Fibroblast of skin of right quadriceps (primary cell): ENCODE measurements at places on chromosomes 6 and 20.

- no peak for DNase-seq
Observed at GRCh38 chr6:8079126-8079525, 14.9 kb upstream of the BLOC1S5 start.

GRCh38 chr6:106066989-106067388, 19.1 kb upstream of the PRDM1 start:
- DNase-seq, result peak; percentile 75

DNA sequence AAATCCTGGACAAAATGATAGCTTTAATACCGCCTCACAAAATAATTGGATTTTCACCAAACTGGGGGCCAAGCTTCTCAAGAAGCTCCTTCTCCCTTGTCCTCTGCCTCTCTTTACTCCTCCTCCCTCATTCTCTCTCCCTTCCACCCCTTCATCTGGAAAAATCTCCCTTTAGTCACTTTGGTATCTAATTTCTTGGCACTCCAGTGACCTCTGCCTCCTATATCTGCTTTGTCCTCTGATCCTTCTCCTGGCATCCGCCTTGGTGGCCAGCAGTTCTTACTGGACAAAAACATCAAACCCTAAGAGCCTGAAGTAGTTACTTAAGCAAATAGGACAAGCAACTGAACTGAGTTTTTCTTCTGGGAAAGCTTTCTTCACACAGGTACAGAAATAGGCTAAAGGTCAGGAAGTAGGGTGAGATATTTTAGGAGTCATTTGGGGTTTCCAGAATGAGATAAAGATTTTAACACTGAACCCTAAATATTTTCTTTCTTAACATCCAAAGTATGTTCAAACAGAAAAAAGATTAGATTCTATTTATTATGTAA, 220.7 kb downstream of the ARHGAP18 start:
- no peak for DNase-seq

- DNase-seq, result no peak
Observed at GRCh38 chr20:5214826-5215225, 88.0 kb downstream of the CDS2 start.

GRCh38 chr20:38559764-38560163, 21.2 kb upstream of the ADIG start:
- peak; percentile 16 for DNase-seq

- DNase-seq, result no peak
Observed at GRCh38 chr6:114115652-114116051, 144.7 kb upstream of the HDAC2 start.

DNA sequence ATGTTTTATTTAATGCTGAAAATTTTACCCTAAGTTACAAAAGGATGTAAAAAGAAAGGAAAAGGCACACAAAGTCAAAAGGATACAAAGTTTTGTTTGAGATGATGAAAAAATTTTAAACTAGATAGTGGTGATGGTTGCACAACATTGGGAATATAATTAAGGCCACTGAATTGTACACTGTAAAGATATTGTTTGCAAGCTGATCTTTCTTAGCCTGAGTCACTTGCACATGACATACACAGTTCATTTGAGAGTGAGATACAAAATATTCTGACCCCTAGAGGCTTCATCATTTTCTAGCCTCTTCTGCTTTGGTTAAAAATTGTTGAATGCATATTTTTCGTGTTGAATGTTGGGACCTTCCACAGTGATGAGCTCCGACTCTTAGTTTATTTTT, 462.6 kb downstream of the HDGFL1 start:
- peak; percentile 4 for DNase-seq

- no peak for DNase-seq
Observed at GRCh38 chr20:20261159-20261558, 106.7 kb upstream of the INSM1 start.

- DNase-seq, result peak; percentile 42
Observed at GRCh38 chr20:47765691-47766594, 19.3 kb downstream of the SULF2 start.

DNA sequence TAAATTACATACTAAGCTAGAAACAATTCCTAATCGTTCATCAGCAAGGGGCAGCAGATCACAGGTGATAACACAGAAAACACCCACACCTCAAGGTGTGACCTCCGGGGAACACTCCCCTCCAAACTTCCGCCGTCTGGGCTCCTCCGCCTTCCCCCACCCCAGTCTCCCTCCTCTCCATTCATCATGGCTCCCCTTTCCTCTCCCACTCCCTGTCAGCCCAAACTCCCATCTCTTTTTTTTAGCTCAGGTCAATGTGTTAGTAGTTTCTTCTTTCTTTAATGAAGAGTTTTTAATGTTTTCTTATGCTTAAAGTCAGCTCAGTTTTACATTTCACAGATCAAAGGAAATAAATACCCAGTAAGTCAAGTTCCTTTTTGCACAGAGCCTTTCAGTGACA, 20.7 kb downstream of the CNKSR3 start:
- no peak for DNase-seq

- peak; percentile 32 for DNase-seq
Observed at GRCh38 chr20:48846516-48847492, 19.0 kb upstream of the PREX1 start.

- peak; percentile 20 for DNase-seq
Observed at GRCh38 chr6:40960742-40961430, 78.1 kb downstream of the UNC5CL start.

- DNase-seq, result no peak
Observed at GRCh38 chr20:50855498-50856474, 60.9 kb downstream of the BCAS4 start.

- DNase-seq, result peak; percentile 14
Observed at GRCh38 chr6:2429460-2429859, 184.1 kb upstream of the GMDS start.

DNA sequence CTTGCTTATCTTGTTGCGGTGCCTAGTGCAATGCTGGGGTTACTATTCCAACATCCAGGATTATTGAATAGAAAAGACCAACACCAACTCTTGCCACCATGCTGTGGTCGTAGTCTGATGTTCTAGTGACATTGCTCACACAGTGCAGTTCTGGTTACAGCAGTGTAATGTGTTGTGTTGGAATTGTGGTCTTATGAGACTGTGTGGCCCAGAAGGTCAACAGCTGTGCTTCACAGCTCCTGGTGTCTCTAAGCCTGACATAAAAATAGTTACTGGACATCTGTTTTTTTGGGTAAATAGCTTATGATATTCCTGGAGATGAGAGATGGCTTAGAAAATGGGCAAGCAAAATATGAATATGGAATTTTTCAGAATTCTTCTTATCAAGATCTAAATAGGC, 57.6 kb downstream of the SLC22A2 start:
- no peak for DNase-seq
